Tibial nerve (tissue), 4 donors: ENCODE measurements at places on chromosomes 12 and 14. TPM values are rescaled to one million over a fixed set of nuclear protein-coding genes. Genes with fewer than 3 reads are reported as not detected.
A peak's percentile ranks its signal among the peaks of the same experiment; 100 is the strongest.

GRCh38 chr14:89165189-89166181 is 251.5 kb downstream of the FOXN3 start:
- H3K27me3 ChIP-seq: no peaks in the 10 kb centered on the region
- peaks cover 37% of the 10 kb centered on the region for H3K36me3 ChIP-seq
- H3K4me1 ChIP-seq: no peaks in the 10 kb centered on the region
- no peak for DNase-seq
- H3K27ac ChIP-seq: no peak overlapping the region

DNA sequence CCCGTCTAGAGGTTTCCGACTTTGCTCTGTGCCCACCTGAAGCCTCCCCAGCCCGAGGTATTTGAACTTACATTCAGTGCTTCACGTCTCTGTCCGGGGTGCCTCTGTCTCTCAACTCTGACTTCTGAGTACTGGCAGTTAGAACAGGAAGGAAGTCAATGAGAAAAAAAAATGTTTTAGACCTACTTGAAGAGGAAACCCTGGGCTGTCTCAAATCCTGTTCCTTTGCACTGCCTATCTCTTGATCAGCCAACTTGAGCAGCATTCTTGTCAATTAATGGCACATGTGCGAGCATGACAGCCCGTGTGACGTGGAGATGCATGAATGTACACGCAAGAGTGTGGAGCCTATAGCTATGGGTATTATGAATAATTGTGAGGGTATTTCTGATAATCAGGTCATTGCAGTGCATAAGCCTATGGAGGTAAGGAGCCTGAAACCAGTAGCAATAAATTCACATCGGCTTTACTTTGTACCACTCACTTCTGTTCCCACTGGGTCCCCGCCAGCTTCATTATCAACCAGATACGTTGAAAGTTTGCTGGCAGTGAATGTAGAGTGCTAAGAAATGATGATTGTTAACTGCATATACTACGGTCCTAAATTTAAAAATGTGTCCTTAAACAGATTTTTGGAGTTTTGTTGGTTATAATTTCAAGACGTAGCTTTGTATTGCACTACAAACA is at the start of gene ARHGDIB:
Gene ARHGDIB (minus strand): TSS at position 136 of the 687 bp plus-strand sequence. CDS start 10,889 bp downstream, outside the sequence.
- H3K4me1 ChIP-seq: peaks cover 12% of the 10 kb centered on the region
- H3K27ac ChIP-seq: peak within 1 kb of the TSS; percentile 76
- H3K27me3 ChIP-seq: no peaks in the 10 kb centered on the region
- DNase-seq: no peak
- H3K4me3 ChIP-seq: peak within 1 kb of the TSS; percentile 17

- no peaks in the 10 kb centered on the region for H3K36me3 ChIP-seq
- peaks cover 6% of the 10 kb centered on the region for H3K27me3 ChIP-seq
- no peak overlapping the region for H3K27ac ChIP-seq
- H3K4me1 ChIP-seq: peaks cover 20% of the 10 kb centered on the region
- no peak overlapping the region for H3K4me3 ChIP-seq
These were observed 31.3 kb upstream of the ULK1 start for GRCh38 chr12:131862994-131863710.

DNA sequence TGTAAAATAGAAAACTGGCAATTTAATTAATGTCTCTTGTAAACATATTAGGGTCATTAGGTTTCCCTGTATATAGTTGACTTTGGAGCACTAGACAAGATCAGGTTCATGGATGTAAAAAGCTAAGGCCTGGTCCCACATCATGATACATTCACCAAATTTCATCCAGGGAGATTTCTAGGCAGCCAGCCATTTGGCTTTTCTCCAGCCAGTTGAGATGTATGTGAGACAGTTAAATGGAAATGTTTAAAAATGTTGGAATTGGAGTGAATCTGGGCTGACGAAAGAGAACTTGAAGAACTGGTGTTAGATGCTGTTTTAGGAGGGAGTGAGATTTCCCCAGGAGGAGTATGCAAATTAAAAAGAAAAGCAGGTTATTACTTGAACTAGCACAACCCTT is 41.8 kb upstream of the CLEC14A start:
- no peak overlapping the region for H3K4me3 ChIP-seq
- H3K36me3 ChIP-seq: no peaks in the 10 kb centered on the region
- no peak for DNase-seq
- H3K4me1 ChIP-seq: no peaks in the 10 kb centered on the region
- no peaks in the 10 kb centered on the region for H3K27me3 ChIP-seq

DNA sequence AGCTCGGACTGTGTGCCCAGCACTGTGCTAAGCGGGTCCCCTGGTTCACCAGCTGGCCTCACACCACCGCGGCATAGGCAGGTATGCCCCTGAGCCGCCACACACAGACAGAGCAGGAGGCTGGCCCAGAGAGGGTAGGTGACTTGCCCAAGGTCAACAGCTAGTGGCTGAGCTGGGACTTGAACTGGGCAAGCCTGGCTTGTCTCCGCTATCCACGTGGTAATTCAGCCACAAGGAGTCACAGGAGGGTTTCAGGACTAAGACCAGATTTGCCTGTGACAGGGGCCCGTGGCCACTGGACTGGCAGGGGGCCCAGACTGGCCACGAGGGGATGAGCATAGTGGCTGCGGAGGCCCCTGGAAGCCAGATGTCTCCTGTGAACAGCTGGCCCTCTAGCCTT is 47.7 kb downstream of the NCOR2 start:
- no peaks in the 10 kb centered on the region for H3K27me3 ChIP-seq
- no peak for DNase-seq
- no peaks in the 10 kb centered on the region for H3K4me1 ChIP-seq
- peak overlapping the region; percentile 95 for H3K27ac ChIP-seq
- H3K36me3 ChIP-seq: peaks cover 5% of the 10 kb centered on the region
- H3K4me3 ChIP-seq: no peak overlapping the region

DNA sequence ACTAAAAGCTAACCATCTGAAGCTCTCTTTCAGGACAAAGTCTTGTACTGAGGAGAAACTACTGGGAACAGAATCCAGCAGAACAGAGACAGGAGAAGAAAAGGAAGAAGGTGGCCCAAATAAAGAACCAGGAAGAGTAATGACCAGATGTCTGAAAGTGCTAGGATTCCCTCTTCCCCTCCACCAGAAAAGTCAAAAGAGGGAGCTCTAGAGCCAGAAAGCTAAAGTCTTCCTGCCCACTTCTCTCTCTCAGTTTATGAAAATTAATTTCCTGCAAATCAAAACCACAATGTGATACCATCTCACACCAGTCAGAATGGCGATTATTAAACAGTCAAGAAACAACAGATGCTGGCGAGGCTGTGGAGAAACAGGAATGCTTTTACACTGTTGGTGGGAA is 47.2 kb downstream of the SPPL3 start:
- no peak overlapping the region for H3K27ac ChIP-seq
- no peaks in the 10 kb centered on the region for H3K27me3 ChIP-seq
- H3K4me3 ChIP-seq: no peak overlapping the region
- peaks cover 9% of the 10 kb centered on the region for H3K36me3 ChIP-seq

DNA sequence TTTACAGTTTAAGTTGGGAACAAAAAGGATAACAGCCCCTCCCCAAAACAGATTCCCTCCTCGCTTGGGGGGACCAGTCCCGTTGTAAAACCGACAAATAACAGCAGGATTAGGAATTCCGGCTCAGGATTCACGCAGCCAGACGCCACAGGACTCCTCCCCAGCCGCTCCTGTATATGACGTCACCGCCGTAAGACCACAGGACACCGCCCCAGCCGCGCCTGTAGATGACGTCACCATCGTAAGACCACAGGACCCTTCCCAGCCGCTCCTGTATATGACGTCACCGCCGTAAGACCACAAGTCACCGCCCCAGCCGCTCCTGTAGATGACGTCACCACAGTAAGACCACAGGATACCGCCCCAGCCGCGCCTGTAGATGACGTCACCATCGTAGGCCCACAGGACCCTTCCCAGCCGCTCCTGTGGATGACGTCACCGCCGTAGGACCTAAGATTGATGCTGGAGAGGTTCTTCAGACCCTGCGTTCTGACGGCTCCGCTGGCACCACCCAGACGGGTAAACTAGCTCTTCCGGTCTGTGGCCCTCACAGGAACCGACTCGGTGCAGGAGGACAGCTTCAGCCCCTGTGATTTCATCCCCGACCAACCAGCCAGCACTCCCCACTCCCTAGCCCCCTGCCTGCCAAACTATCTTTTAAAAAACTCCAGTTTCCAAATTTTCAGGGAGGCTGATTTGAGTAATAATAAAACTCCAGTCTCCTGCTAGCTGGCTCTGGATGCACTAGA is 43.9 kb upstream of the FBRSL1 start:
- H3K27ac ChIP-seq: no peak overlapping the region
- no peak for DNase-seq
- no peaks in the 10 kb centered on the region for H3K4me1 ChIP-seq
- no peaks in the 10 kb centered on the region for H3K36me3 ChIP-seq
- H3K4me3 ChIP-seq: peak overlapping the region; percentile 14

TAS2R8 gene
- total RNA-seq: not detected
